Mesenteric fat pad (tissue), 1 donor: ENCODE measurements at places on chromosomes 5 and 9. TPM values are rescaled to one million over a fixed set of nuclear protein-coding genes. Genes with fewer than 3 reads are reported as not detected.

Gene FAXDC2
- total RNA-seq = 13.2 TPM

GRCh38 chr5:1552521-1553255 is 28.9 kb upstream of the LPCAT1 start:
- peak; percentile 87 for DNase-seq

DNA sequence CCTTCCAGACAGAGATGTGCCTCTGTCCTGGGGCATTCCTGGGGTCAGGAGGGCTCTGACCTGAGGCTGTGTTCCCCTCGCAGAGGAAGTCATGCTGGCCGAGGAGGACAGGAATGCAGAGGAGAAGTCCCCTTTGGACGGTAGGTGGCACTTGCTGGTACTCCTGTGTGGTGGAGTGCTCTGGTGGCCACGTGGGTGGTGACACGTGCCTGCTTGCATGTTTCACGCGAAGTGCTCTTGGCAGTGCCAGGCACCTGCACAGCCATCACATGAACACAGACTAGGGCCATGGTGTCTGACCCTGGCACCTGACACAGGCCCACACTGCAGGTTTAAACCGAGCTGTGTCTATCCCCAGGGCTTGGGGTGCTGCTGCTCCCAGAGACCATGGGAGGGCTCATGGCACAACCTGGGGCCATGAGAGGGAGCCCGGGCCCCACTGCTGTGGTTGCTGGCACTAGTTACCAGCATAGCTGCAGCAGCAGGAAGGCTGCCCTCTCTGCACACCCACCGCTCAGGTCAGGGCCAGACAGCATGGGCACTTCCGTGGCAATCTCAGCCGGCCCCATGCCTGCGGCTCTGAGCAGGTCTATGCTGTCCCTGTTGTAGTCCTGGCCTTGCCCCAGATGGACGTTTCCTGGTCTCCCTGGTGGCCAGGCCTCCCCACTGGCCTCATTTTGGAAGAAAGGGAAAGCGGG is 79.3 kb downstream of the CACNA1B start:
- DNase-seq = no peak

DNA sequence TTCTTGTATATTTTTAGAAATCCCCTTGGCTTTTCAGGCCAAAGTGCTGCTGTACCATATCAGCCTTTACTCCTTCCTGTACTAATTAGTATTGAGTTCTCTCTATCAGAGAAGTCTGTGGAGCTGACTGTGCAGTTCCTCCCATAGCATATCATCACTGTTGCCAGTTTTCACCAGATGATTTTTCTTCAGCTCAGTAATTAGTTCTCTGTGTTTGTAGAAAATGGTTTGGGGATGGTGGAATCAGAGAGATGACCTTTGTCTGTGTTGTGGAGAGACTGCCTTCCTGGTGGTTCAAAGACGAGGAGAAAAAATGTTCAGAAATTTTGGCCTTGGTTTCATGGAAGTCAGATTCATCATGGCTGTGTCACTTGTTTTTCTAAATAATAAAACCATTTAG is 227.5 kb upstream of the ACTBL2 start:
- no peak for DNase-seq

- DNase-seq = no peak
Measured at GRCh38 chr9:37801287-37801850, 772 bp downstream of the DCAF10 start.

DNA sequence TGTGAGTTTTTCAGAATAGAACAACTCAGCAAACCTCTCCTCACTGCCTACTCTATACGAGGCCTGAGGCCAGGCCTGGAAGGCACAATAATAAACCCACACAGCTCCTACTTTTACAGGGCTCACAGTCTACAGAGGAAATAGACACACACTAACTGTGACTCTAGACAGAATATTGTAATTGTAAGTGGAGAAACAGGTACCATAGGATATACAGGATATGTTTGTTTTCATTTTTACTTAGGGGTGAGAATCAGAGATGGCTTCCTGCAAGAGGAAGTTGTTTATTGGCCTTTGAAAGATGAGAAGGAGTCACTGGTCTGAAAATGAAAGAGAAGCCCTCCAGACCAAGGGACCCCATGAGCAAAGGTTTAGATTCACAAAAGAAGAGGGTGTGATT is 35.8 kb upstream of the TGFBR1 start:
- DNase-seq = no peak

GRCh38 chr5:10507575-10508096 is 56.2 kb upstream of the ANKRD33B start:
- DNase-seq = no peak
